ENCODE measurements at places on chromosomes 13 and 19.
A peak's percentile ranks its signal among the peaks of the same experiment; 100 is the strongest.

- no peak for DNase-seq
Measured at GRCh38 chr19:47470447-47471195, 1.1 kb downstream of the SLC8A2 start.

- DNase-seq: peak; percentile 28
Measured at GRCh38 chr19:590396-590745, 690 bp downstream of the HCN2 start.

DNA sequence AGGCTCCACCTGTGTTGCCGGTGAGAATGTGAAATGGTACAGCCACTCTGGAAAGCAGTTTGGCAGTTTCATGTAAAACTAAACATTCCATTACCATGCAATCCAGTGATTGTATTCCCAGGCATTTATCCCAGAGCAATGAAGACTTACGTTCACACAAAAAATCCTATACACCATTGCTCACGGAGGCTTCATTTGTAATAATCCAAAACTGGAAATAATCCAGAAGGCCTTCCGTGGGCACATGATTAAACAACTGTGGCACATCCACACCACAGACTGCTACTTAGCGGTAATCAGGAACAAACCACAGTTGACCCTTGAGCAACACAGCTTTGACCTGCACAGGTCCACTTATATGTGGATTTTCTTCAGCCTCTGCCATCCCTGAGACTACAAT, 339.7 kb downstream of the MTUS2 start:
- no peak for DNase-seq

- DNase-seq: no peak
Measured at GRCh38 chr13:26921918-26922317, 161.3 kb upstream of the GPR12 start.

- no peak for DNase-seq
Measured at GRCh38 chr19:16141043-16141442, 2.4 kb upstream of the HSH2D start.

DNA sequence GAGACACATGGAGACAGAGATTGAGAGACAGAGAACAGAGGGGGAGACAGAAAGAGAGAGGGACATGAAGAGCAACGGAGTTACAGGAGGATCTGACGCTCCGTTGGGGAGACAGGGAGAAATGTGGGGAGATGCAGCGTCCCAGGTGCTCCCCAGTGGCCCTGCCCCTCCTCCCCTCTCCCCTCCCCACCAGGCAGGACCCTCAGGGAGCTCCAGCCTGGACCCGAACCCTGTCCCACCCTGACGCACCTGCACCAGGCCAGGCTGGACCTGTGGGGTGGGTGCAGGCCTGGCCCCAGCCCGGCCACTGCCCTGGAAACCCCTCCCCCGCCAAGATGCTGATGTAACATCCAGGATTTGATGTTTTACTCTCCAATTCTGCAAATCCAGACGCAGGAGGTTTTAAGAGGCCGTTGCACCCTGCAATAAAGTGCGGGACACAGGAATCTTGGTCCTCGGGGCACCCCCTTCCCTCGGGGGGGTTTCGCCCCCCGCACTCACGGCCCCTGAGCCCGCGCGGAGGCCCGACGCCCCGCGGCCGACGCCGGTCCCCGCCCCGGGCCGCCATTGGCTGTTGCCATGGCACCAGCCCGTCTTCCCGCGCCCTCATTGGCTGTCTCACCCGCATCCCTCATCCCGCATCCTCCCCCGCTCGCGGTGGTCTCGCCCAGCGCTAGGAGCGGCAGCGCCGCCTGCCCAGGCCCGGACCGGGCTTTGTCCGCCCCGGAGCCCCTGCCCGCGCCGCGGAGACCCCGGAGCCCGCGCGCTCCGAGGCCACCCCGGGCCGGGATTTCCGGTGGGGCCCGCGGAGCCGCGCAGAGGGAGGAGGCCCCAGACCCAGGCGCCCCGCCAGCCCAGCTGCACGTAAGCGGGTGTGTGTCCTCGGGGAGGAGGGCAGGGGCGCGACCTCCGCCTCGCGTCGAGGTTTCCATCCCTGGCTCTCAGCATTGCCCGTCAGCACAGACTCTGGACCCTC, at the start of gene APC2:
Gene APC2, plus strand, starts transcription at position 655 of the 976 bp plus-strand sequence. CDS start 2,881 bp downstream, outside the sequence.
- no peak for DNase-seq

GRCh38 chr13:48643159-48643558, 10.6 kb upstream of the CYSLTR2 start:
- no peak for DNase-seq

- no peak for DNase-seq
Measured at GRCh38 chr19:15015946-15016542, 33.2 kb upstream of the CASP14 start.

GRCh38 chr13:114027046-114027715, 53.3 kb upstream of the C13orf46 start:
- DNase-seq: no peak

DNA sequence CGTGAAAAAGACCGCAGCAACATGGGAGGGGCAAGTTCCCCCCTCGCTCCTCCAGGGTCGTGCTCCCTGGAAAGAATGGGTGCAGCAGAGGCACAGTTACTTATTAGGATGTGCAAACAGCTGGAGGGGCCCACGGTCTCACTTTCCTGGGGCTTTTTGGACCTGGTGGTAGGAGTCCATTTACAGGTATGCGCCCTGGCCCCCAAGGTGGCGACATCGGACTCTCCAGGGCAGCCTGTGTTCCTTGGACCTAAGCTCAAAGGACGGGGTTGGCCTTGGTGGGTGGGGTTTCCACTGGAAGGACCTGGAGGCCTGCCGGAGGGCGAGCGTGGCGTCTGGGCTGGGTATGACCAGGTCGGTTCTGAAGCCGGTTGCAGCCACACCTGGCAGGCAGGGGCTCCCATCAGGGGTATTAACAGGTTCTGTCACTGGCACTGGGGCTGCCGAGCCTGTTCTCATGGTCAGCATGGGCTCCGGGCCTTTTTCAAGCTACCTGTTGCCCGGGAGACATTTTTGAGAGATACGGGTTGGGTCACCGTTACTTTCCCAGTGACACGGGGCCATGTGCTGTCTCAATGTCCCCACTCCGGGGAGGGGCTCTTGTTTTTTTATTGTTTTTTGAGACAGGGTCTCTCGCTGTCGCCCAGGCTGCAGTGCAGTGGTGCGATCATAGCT, 5.9 kb downstream of the ZFR2 start:
- no peak for DNase-seq

DNA sequence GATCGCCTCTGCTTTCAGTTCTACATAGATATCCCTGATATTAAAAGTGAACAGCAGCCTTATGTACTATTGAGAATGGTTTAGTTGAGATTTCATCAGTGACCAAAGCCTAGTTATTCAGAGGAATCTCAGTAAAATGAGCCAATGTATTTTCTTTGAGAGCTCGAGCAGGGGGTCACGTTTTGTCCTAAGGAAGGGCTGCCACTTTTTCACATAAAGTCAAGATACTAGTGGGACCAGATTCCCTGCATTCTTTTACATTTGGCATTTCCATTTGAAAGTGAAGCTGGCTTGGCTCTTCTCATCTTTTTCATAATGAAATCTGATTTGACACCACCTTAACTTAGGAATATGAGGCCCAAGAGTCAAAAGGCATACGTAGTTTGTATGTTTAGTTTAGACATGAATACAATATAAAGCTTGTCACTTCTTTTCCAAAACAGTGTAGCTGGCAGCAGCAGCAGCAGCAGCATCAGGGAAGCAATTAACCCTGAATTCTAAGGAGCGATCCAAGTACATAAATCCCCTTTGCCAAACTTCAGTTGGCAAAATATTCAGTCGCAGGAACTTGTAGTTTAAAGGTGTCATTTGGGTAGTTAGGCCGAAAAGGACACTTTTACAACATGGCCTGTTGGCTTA, 1752.2 kb upstream of the PCDH20 start:
- no peak for DNase-seq

GRCh38 chr19:5289060-5289990, 51.3 kb downstream of the PTPRS start:
- DNase-seq: no peak

- DNase-seq: no peak
Measured at GRCh38 chr19:39825531-39826076, 8.4 kb downstream of the DYRK1B start.

GRCh38 chr13:113665597-113666328, 1.3 kb upstream of the GRK1 start:
- no peak for DNase-seq

DNA sequence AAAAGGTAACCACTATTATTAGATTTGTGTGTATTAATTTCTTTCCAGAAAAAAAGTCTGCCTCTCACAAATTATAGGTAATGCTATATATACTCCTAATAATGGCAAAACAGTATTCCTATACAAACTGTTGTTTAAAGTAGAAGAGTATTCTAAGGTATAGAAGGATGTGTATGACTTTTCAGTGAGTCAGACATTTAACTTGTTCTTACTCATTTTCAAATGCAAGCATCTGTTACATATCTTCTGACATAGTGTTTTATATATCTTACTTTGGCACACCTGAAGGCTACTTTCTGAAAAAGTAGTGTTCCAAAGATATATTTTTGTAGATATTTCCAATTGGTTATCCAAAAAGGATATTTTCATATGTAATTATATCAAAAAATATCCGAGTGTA, 3.5 kb upstream of the SLITRK5 start:
- no peak for DNase-seq

GRCh38 chr13:76455960-76456359, 430.2 kb downstream of the KCTD12 start:
- DNase-seq: no peak

DNA sequence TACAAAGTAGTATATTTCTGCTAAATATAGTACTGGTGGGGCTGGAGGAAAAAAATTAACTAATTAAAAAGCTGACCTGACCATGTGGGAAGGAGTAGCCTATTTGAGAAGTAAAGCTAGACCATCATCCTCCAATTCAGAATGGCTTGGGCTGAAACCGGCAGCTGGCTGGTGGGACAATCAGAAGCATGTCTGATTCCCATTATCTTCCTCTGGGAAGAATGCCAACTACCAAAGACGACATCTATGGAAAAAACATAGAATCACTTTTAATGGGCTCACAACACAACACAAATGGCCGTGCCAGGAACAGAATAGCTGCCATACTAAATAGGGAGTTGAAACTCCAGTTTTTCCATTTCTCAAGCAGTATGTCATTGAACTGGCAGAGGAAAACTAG, 120.4 kb upstream of the FREM2 start:
- DNase-seq: no peak

GRCh38 chr19:20453425-20453935, 112.1 kb downstream of the ZNF737 start:
- DNase-seq: no peak

DNA sequence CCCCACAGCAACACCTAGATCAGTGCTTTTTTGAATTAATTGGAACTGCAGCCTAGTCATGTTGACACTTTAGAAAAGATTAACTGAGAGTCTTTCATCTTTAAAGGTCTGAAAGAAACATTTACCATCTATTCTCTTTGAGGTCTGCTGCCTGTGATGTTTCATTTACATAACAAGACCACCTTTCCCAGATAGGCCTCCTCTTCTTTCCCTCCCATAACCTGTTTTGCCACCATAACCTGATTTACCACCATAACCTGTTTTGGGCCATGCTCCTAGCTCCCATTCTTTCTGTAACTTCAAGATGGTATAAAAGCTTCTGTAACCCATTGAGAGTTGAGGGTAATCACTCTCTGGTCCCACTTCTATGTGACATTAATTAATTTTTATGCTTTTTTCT, 320.8 kb downstream of the PCDH20 start:
- no peak for DNase-seq

GRCh38 chr13:53005626-53006025, 23.0 kb upstream of the OLFM4 start:
- DNase-seq: no peak

DNA sequence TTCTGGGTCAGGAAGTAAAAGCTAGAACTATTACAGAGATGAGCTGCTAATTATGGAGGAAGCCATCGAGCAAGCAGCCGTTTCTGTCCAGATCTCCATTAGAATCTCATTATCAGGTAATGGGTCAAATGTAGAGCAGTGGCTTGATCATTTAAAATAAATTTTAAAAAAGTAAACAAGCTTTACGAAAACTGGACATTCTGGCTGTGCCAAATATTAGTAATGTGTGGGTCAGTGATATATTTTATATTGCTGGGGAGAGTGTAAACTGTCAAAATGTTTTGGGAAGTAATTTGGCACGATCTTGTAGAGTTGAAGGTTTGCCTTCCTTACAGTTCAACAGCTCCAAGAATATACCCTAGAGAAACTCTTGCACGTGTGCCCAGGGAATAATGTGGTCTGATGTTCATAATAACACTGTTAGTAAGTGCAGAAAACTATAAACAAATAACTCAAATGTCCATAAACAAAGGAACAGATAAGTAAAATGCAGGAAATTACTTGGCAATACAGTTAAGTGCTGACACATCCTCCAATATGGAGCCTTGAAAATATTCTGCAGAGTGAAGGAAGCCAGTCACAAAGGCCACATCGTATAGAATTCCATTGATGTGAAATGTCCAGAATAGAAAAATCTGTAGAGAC, 127.2 kb upstream of the UBL3 start:
- DNase-seq: no peak

Measured in activated T-helper 2 cell treated with anti-CD3 and anti-CD28 coated beads, Interferon-gamma antibody, Interleukin-2, Interleukin-4, amounts not matched to agents 10 μg/mL and 5 μg/mL and 100 μg/mL, durations not matched to agents 14 hours and 24 hours and 36 hours (primary cell).